ENCODE measurements at places on chromosomes 1 and 21. TPM values are rescaled to one million over a fixed set of nuclear protein-coding genes. Genes with fewer than 3 reads are reported as not detected.

DNA sequence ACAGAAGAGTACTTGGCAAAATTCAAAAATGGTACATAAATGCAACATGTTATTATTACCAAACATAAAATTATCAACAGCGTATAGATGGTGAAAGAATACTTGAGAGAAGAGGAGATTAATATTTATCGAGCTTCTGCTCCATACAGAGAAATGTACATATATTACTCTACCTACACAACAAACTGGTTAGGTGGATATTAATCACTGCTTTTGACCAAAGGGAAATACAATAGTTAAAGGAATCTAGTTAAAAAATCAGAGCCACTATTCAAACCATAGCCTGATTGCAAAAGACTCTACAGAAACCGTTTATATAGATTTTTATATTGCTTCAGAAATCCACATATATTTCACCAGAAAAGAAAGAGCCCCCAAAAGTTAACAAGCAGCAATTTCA is 379.3 kb upstream of the PRMT6 start:
- DNase-seq, result no peak
- no peak overlapping the region for H3K4me3 ChIP-seq
- H3K27ac ChIP-seq, result no peak overlapping the region
- H3K27me3 ChIP-seq, result no peaks in the 10 kb centered on the region

- no peaks in the 10 kb centered on the region for H3K27me3 ChIP-seq
- no peak overlapping the region for H3K4me3 ChIP-seq
- DNase-seq, result no peak
- no peak overlapping the region for H3K27ac ChIP-seq
Measured at GRCh38 chr1:172902861-172903381, 147.8 kb downstream of the TNFSF18 start.

- H3K27ac ChIP-seq, result no peak overlapping the region
- H3K4me1 ChIP-seq, result peaks cover 20% of the 10 kb centered on the region
- H3K4me3 ChIP-seq, result no peak overlapping the region
- DNase-seq, result no peak
- H3K27me3 ChIP-seq, result no peaks in the 10 kb centered on the region
- H3K36me3 ChIP-seq, result peaks cover 14% of the 10 kb centered on the region
Measured at GRCh38 chr1:155944444-155944799, 3.0 kb downstream of the RXFP4 start.

DNA sequence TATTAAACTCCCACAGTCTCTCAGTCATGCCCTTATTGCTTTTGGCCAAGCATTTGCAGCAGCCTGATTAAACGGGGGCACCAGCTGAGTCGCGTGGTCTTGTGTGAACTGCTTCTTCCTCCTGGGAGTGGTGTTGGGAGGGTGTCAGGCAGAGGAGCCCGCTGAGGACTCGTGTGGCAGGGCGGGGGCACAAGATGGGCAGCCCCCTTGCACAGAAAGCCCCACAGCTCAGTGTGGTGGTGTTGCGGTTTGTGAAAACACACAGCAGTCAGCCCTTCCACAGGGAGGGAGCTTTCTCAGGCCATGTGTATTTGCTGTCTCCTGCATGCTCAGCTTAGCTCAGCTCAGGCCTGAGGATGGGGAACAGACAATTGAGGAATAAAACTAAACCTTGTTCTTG is 22.4 kb downstream of the PEX14 start:
- no peak overlapping the region for H3K4me3 ChIP-seq

DNA sequence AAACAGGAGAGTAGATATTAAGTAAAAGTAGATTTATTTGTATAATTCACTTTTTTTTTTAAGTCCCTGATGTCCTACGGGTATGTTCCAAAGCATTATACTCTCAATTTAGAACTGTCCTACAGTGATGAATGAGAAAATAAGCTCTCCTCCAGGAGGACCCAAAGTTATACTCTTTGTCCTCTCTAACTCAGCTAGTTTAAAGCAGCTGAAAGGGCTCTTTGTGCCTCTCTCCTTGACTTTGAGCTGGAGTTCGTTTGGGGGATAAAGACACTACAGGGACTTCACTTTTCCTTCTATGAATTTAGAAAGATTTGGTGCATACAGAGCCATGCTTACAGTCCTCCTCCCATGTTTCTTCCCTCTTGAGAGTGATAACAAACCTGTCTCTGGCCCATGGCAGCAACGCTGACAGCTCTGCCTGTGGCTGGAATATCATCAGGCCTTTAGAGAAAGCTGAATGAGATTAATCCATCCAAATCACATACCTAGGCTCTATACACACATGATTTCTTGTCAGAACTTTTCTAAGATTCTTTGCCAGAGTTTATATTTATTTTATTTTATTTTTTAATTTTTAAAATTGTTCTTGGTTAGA is 134.3 kb downstream of the PIK3R3 start:
- no peak overlapping the region for H3K4me3 ChIP-seq
- no peaks in the 10 kb centered on the region for H3K4me1 ChIP-seq
- H3K36me3 ChIP-seq, result peaks cover 7% of the 10 kb centered on the region
- H3K27me3 ChIP-seq, result no peaks in the 10 kb centered on the region
- H3K27ac ChIP-seq, result no peak overlapping the region

- peaks cover 26% of the 10 kb centered on the region for H3K4me1 ChIP-seq
- no peaks in the 10 kb centered on the region for H3K27me3 ChIP-seq
- H3K27ac ChIP-seq, result peak overlapping the region; percentile 77
Measured at GRCh38 chr1:205739348-205740160, 10.4 kb downstream of the NUCKS1 start.

- peak; percentile 80 for DNase-seq
- H3K36me3 ChIP-seq, result no peaks in the 10 kb centered on the region
- no peak overlapping the region for H3K4me3 ChIP-seq
- H3K27ac ChIP-seq, result no peak overlapping the region
Measured at GRCh38 chr1:186722711-186723309, 42.6 kb upstream of the PTGS2 start.

DNA sequence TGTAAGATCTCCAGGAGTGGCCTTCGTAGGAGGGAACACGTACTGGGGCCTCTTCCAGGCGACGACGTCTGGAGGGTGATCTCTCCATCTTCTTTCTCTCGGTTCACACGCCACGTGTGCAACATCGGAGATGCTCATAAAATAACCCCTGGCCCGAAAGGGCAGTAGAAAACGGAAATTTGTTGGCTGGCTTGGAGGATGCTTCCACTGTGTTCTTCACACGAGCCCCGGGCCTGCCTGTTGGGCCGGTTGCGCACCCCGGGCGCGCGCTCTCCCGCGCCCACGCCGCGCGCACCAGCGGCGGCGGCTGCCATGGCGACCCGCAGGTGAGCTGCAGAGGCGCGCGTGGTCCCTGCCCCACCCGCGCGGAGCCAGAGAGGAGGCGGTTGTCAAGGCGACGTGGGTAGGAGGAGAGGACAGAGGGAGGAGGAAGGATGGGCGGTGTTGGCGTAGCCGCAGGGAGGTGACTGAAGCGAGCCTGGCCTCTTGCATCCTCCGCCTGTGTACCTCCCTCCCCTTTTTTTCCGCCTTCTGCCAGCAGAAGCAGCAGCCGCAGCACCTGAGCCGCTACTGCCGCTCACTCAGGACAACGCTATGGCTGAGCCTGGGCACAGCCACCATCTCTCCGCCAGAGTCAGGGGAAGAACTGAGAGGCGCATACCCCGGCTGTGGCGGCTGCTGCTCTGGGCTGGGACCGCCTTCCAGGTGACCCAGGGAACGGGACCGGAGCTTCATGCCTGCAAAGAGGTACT is at the start of gene ELAPOR1:
Gene ELAPOR1 (plus strand): TSS at position 526 of the 752 bp plus-strand sequence. CDS start 69 bp downstream, at position 595.
- peaks cover 11% of the 10 kb centered on the region for H3K4me1 ChIP-seq
- peak; percentile 75 for DNase-seq
- H3K4me3 ChIP-seq, result peak within 1 kb of the TSS; percentile 83
- no peaks in the 10 kb centered on the region for H3K36me3 ChIP-seq
- peaks cover 54% of the 10 kb centered on the region for H3K27me3 ChIP-seq

DNA sequence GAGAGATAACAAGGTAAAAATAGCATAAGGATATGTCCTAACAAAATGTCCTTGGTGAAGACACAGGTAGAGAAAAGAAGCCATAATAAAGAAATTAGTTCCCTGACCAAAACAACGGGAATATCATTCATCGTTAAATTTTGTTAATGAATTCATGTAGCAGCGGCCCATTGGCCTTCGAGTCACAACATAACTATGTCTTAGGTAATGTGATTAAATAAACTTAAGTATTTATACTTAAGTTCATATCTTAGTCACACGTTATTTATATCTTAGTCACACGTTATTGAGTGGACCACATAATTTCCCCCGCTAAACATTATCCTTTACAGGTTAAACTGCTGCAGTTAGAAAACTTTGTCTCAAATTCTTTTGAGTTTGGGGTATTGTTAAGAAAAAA is 1.2 kb downstream of the NEXN start:
- H3K27me3 ChIP-seq, result no peaks in the 10 kb centered on the region
- peak overlapping the region; percentile 85 for H3K4me3 ChIP-seq
- no peaks in the 10 kb centered on the region for H3K36me3 ChIP-seq
- peak; percentile 3 for DNase-seq

DNA sequence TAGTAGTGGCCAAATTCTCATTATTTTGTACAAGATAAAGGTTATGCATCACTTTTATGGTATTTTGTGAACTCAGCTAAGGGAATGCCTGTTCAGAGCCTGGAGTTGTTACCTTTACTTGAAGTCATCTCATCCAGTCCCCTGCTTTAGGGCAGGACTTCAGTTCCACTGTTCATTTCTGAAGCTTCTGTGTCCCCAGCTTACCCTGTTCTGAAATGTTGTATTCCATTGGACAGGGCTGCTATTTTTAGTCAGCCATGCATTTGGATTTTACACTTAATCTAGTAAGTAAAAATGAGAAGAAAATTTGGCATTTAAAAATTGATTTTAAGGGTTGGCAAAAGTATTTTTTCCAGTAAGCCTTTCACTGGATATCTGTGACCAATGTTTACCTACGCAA is 11.6 kb upstream of the C4BPB start:
- DNase-seq, result no peak
- no peaks in the 10 kb centered on the region for H3K36me3 ChIP-seq
- H3K4me1 ChIP-seq, result peaks cover 3% of the 10 kb centered on the region
- H3K4me3 ChIP-seq, result no peak overlapping the region
- H3K27me3 ChIP-seq, result no peaks in the 10 kb centered on the region

DNA sequence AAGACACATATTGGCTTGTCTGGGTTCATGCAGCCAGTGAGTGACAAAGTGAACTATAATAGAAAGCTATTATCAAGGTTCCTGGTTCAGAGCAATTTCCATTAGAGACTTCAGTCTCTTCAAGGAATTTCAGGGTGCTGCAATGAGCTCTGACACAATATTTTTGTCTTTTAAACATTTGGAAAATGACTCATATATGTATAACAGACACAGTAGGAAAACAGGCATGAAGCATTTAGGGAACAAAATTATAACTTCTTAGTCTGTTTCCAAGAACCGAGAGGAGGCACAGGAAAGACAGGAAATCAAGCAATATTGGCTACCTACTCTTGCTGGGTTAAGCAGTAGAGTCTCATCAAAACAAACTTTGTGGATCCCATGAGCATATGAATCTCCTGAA is 170.4 kb downstream of the PTPRC start:
- H3K4me1 ChIP-seq, result no peaks in the 10 kb centered on the region
- H3K36me3 ChIP-seq, result 0 out of 2 replicates have a peak, but pooled peaks cover 4% of the 10 kb centered on the region
- no peak overlapping the region for H3K27ac ChIP-seq

GRCh38 chr1:36175137-36176095 is 19.5 kb downstream of the MAP7D1 start:
- no peak overlapping the region for H3K27ac ChIP-seq
- peaks cover 20% of the 10 kb centered on the region for H3K27me3 ChIP-seq
- peak; percentile 58 for DNase-seq
- H3K4me1 ChIP-seq, result peaks cover 27% of the 10 kb centered on the region

DNA sequence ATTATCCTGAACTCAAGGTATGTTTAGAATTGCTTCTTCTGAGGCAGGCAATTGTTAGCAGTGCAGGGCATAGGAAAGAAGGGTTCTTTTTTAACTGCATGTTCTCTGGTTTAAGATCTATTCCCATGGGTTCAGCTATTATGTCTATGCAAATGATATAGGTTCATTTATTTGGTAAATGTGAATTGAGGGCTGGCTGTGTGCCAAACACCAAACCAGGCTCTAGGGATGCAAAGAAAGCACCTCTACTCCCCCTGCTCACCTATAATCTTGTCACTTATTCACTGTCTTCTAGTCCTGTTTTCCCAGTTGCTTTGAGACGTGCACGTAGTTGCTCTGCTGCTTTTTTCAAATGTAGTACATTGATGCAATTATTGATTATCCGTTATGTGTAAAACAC is 691 bp upstream of the KIFAP3 start:
- no peak for DNase-seq
- H3K4me3 ChIP-seq, result peak overlapping the region; percentile 74
- H3K4me1 ChIP-seq, result peaks cover 6% of the 10 kb centered on the region
- H3K27me3 ChIP-seq, result no peaks in the 10 kb centered on the region
- H3K36me3 ChIP-seq, result no peaks in the 10 kb centered on the region

DNA sequence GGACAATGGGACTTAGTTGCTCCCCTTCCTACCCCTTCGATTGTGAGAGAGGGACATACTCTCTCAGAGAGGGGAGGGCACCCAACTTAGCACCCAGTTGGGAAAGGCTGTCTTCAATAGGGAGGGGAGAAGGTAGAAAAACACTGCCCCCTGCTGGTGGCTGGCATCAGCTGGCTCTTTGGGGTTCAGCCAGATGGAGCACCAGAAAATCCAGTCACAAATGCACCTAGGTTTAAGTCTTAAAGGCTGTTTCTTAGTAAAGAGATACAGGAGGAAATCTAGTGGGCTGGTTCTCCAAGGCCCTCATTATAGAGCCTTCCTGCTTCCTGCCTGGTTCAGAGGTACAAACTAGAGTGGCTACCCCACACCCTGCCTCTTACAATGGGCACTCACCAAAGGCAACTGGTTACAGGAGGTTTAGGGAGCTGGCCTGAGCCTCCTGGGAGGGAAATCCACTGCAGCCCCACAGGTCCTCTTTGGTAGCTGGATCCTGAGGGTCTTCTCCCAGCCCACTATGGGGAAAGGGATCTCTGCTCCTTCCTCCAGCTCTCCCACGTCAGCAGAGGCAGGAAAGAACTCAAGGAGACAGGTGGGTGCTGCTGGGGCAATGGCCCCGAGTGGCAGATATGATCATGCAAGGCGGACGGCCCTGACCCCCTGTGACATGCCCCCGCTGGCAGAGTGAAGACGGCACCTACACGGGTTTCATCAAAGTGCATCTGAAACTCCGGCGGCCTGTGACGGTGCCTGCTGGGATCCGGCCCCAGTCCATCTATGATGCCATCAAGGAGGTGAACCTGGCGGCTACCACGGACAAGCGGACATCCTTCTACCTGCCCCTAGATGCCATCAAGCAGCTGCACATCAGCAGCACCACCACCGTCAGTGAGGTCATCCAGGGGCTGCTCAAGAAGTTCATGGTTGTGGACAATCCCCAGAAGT is 28.3 kb downstream of the EIF2D start:
- peak; percentile 90 for DNase-seq
- no peaks in the 10 kb centered on the region for H3K27me3 ChIP-seq
- no peaks in the 10 kb centered on the region for H3K4me1 ChIP-seq
- no peak overlapping the region for H3K4me3 ChIP-seq
- no peak overlapping the region for H3K27ac ChIP-seq
- H3K36me3 ChIP-seq, result no peaks in the 10 kb centered on the region

GRCh38 chr1:162756523-162756922 is 34.0 kb upstream of the HSD17B7 start:
- H3K27me3 ChIP-seq, result no peaks in the 10 kb centered on the region
- no peaks in the 10 kb centered on the region for H3K4me1 ChIP-seq
- H3K36me3 ChIP-seq, result no peaks in the 10 kb centered on the region
- no peak overlapping the region for H3K4me3 ChIP-seq
- DNase-seq, result no peak

- no peak overlapping the region for H3K27ac ChIP-seq
- no peak overlapping the region for H3K4me3 ChIP-seq
- H3K36me3 ChIP-seq, result no peaks in the 10 kb centered on the region
- H3K4me1 ChIP-seq, result no peaks in the 10 kb centered on the region
- DNase-seq, result no peak
Measured at GRCh38 chr1:88378560-88378959, 305.5 kb upstream of the PKN2 start.

- H3K27me3 ChIP-seq, result no peaks in the 10 kb centered on the region
- DNase-seq, result no peak
- H3K4me1 ChIP-seq, result no peaks in the 10 kb centered on the region
- no peak overlapping the region for H3K27ac ChIP-seq
Measured at GRCh38 chr1:3139451-3139852, 70.4 kb downstream of the PRDM16 start.

TRIM46 gene
- 15.4 TPM for total RNA-seq

PLA2G2C gene
- total RNA-seq, result not detected

OSBPL9 gene
- total RNA-seq, result 82.7 TPM
